ENCODE measurements at places on chromosomes 13 and 19.

DNA sequence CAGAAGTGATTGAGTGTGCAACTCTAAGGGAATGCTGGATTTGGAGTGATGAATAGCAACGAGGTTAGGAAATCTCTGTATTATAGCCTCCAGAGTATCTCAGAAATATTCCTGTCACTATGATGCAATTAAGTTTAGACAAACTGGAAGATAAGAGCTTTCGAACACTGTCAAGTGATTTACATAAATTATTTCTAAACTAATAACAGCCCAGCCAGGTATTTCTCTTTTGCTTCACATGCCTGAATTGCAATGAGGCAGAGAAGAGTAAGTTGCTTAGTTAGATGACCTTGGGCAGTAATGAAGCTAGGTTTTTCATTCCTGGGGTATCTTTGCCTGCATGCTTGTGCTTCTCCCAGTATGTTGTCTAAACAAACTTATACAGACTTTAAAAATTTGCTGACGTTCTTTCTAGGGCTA, 134.5 kb downstream of the LMO7 start:
- no peak for DNase-seq
- H3K27ac ChIP-seq: no peak overlapping the region
- H3K36me3 ChIP-seq: no peaks in the 10 kb centered on the region
- H3K4me1 ChIP-seq: no peaks in the 10 kb centered on the region
- no peaks in the 10 kb centered on the region for H3K27me3 ChIP-seq

DNA sequence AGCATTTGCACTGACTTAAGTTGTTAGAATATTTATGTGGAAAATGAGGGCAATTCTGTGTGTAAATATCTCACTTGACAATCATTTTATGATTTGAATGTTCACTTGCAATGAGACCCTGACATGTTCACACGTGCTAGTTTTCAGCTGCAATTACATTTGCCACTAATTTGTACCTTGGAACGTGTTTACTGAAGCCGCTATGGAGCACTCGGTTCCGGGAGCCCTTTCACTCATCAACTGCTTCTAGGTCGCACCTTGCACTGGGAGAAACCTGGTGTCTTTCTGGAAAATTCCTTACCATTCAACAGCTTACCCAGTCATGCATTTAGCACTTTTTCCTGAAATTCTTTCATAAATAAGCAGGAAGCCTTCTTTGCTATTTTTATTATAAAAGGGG, 229.6 kb downstream of the ZIC5 start:
- peaks cover 31% of the 10 kb centered on the region for H3K4me1 ChIP-seq
- DNase-seq: no peak
- H3K36me3 ChIP-seq: no peaks in the 10 kb centered on the region
- no peak overlapping the region for H3K27ac ChIP-seq

- H3K27ac ChIP-seq: peak overlapping the region; percentile 26
- H3K4me1 ChIP-seq: peaks cover 49% of the 10 kb centered on the region
- H3K4me3 ChIP-seq: peak overlapping the region; percentile 42
- peaks cover 6% of the 10 kb centered on the region for H3K36me3 ChIP-seq
- DNase-seq: no peak
- peaks cover 34% of the 10 kb centered on the region for H3K27me3 ChIP-seq
Measured at GRCh38 chr19:33755099-33756035, 41.3 kb upstream of the KCTD15 start.

DNA sequence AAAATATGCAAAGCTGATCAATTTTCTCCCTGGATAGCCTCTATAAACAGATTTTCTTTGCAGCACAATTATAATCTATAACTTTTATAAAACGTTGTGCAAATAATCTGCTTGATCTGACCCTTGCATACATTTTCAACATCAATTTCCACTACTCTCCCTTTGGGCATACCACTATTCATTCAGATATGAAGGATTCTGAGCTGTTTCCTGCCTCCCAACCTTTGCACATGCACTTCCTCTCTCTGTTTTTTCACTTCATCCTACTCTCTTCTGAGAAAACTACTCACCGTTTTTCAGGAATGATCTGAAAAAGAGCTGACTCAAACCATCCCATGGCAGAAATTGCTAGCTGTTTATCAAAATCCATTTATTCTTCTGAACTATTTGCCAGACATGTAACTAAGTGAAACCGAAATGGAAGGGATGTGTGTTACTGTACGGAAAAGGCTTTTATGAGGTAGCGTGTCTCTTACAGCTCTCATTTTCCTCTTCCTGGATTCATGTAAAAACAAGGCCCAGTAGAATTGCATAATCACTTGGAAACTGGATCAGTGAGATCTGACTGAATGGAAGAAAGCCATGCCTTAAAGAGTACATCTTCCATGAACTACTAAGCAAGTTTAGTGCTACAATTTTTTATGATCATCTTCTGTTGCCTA, 1447.3 kb upstream of the MIR17HG start:
- no peaks in the 10 kb centered on the region for H3K4me1 ChIP-seq
- no peak overlapping the region for H3K27ac ChIP-seq
- DNase-seq: no peak
- no peaks in the 10 kb centered on the region for H3K36me3 ChIP-seq
- no peaks in the 10 kb centered on the region for H3K27me3 ChIP-seq
- no peak overlapping the region for H3K4me3 ChIP-seq

DNA sequence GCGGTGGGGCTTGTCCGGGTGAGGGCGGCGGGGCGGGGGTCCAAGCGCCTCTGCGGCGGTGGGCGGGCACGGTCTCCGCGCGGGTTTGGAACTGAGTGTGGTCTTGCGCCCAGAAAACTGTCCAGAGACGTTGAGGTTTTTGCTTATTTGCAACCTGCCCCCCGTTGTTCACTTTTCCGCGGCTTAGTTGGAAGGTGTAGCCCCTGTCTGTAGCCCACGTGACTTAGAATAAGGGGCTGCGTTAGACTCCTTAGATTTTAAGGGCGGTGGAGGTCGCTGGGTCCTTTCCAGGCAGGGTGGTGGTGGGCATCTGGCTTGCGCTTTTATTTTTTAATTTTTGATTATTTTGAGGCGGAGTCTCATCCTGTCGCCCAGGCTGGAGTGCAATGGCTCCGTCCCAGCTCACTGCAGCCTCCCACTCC, 748 bp downstream of the RPS15 start:
- H3K4me1 ChIP-seq: peaks cover 7% of the 10 kb centered on the region
- H3K4me3 ChIP-seq: peak overlapping the region; percentile 90
- H3K27me3 ChIP-seq: peaks cover 2% of the 10 kb centered on the region
- DNase-seq: no peak
- no peaks in the 10 kb centered on the region for H3K36me3 ChIP-seq
- peak overlapping the region; percentile 80 for H3K27ac ChIP-seq

- DNase-seq: no peak
- H3K27ac ChIP-seq: no peak overlapping the region
- no peaks in the 10 kb centered on the region for H3K36me3 ChIP-seq
- H3K4me1 ChIP-seq: no peaks in the 10 kb centered on the region
Measured at GRCh38 chr19:29666578-29667386, 1.5 kb downstream of the PLEKHF1 start.

GRCh38 chr13:29591310-29591709, 4.2 kb downstream of the SLC7A1 start:
- no peak overlapping the region for H3K4me3 ChIP-seq
- no peak overlapping the region for H3K27ac ChIP-seq
- DNase-seq: no peak
- H3K4me1 ChIP-seq: peaks cover 20% of the 10 kb centered on the region
- peaks cover 1% of the 10 kb centered on the region for H3K36me3 ChIP-seq
- peaks cover 7% of the 10 kb centered on the region for H3K27me3 ChIP-seq
